Psoas muscle (tissue), 8 donors: ENCODE measurements at places on chromosomes 5 and 9. TPM values are rescaled to one million over a fixed set of nuclear protein-coding genes. Genes with fewer than 3 reads are reported as not detected.
A peak's percentile ranks its signal among the peaks of the same experiment; 100 is the strongest.

GRCh38 chr9:26220367-26220766 is 542.1 kb upstream of the TUSC1 start:
- H3K4me1 ChIP-seq, result no peaks in the 10 kb centered on the region
- no peaks in the 10 kb centered on the region for H3K36me3 ChIP-seq
- H3K27ac ChIP-seq, result no peak overlapping the region
- DNase-seq, result no peak
- H3K27me3 ChIP-seq, result no peaks in the 10 kb centered on the region

DNA sequence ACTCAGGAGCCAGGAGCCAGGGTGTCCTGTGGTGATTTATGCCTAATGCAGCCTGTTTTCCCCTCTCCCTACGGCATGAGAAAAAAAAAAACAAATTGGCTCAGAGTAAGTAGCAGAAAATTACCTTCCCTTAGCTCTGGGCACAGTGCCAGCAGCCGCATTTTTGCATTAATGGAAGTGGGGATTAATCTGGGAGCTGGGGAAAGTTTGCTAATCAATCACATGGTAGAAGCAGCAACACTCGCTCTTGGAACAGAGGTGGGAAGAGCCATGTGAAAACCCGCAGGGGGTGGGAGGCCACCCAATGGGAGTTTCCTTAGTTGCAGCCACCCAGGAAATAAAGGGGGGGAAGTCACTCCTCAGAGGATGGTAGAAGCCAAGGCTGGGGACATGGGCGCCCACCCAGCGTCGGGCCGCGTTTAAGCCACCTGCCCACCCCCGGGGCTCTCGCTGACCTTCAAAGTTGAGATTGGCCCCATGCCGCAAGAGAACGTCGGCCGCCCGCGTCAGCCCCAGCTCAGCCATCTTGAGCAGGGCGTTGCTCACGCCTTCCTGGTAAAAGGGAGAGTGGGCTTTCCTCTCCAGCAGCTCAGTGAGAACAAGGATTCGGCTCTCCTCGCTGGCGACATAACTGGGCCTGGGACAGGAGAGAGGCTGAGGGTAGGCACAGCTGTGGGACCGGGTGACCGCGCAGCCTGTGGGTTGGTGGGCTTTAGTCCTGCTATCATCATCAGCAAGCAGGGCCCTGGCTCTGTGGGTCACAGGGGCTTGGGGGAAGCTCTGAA is 1.7 kb downstream of the ASB6 start:
- DNase-seq, result no peak
- H3K4me3 ChIP-seq, result peak overlapping the region; percentile 97
- H3K27ac ChIP-seq, result no peak overlapping the region
- peaks cover 17% of the 10 kb centered on the region for H3K4me1 ChIP-seq
- peaks cover 8% of the 10 kb centered on the region for H3K36me3 ChIP-seq

GRCh38 chr5:124920909-124921666 is 174.6 kb upstream of the ZNF608 start:
- H3K4me3 ChIP-seq, result no peak overlapping the region
- no peak overlapping the region for H3K27ac ChIP-seq
- H3K4me1 ChIP-seq, result peaks cover 14% of the 10 kb centered on the region
- DNase-seq, result no peak
- H3K27me3 ChIP-seq, result no peaks in the 10 kb centered on the region

GRCh38 chr5:159456261-159456660 is 126.0 kb upstream of the IL12B start:
- H3K27me3 ChIP-seq, result no peaks in the 10 kb centered on the region
- H3K27ac ChIP-seq, result no peak overlapping the region
- no peak overlapping the region for H3K4me3 ChIP-seq
- DNase-seq, result no peak
- H3K4me1 ChIP-seq, result no peaks in the 10 kb centered on the region

- no peaks in the 10 kb centered on the region for H3K27me3 ChIP-seq
- no peak overlapping the region for H3K27ac ChIP-seq
Observed at GRCh38 chr5:151499501-151500035, 52.2 kb downstream of the SLC36A1 start.

GRCh38 chr9:20603524-20604268 is 18.6 kb downstream of the MLLT3 start:
- peak overlapping the region; percentile 33 for H3K27ac ChIP-seq
- DNase-seq, result no peak
- peak overlapping the region; percentile 58 for H3K4me3 ChIP-seq
- no peaks in the 10 kb centered on the region for H3K36me3 ChIP-seq
- peaks cover 45% of the 10 kb centered on the region for H3K4me1 ChIP-seq
- H3K27me3 ChIP-seq, result no peaks in the 10 kb centered on the region

- no peaks in the 10 kb centered on the region for H3K36me3 ChIP-seq
- H3K27me3 ChIP-seq, result no peaks in the 10 kb centered on the region
- H3K4me1 ChIP-seq, result no peaks in the 10 kb centered on the region
- H3K27ac ChIP-seq, result no peak overlapping the region
- DNase-seq, result no peak
- no peak overlapping the region for H3K4me3 ChIP-seq
Observed at GRCh38 chr5:53322257-53322656, 158.2 kb upstream of the FST start.

GRCh38 chr5:63700241-63700640 is 262.0 kb downstream of the HTR1A start:
- no peaks in the 10 kb centered on the region for H3K27me3 ChIP-seq
- no peaks in the 10 kb centered on the region for H3K36me3 ChIP-seq
- H3K27ac ChIP-seq, result no peak overlapping the region
- no peak for DNase-seq
- H3K4me3 ChIP-seq, result no peak overlapping the region

GRCh38 chr5:156598964-156599363 is 251.1 kb upstream of the PPP1R2B start:
- DNase-seq, result no peak
- H3K4me1 ChIP-seq, result peaks cover 17% of the 10 kb centered on the region
- H3K36me3 ChIP-seq, result no peaks in the 10 kb centered on the region
- no peak overlapping the region for H3K4me3 ChIP-seq
- no peaks in the 10 kb centered on the region for H3K27me3 ChIP-seq

GRCh38 chr9:98532574-98532973 is 176.2 kb downstream of the GABBR2 start:
- no peak overlapping the region for H3K4me3 ChIP-seq
- DNase-seq, result no peak
- H3K27me3 ChIP-seq, result no peaks in the 10 kb centered on the region
- H3K27ac ChIP-seq, result no peak overlapping the region

GRCh38 chr5:77876316-77876715 is 100.2 kb upstream of the TBCA start:
- H3K27ac ChIP-seq, result no peak overlapping the region
- no peaks in the 10 kb centered on the region for H3K27me3 ChIP-seq
- H3K4me1 ChIP-seq, result no peaks in the 10 kb centered on the region
- no peak overlapping the region for H3K4me3 ChIP-seq
- no peaks in the 10 kb centered on the region for H3K36me3 ChIP-seq
- no peak for DNase-seq

DNA sequence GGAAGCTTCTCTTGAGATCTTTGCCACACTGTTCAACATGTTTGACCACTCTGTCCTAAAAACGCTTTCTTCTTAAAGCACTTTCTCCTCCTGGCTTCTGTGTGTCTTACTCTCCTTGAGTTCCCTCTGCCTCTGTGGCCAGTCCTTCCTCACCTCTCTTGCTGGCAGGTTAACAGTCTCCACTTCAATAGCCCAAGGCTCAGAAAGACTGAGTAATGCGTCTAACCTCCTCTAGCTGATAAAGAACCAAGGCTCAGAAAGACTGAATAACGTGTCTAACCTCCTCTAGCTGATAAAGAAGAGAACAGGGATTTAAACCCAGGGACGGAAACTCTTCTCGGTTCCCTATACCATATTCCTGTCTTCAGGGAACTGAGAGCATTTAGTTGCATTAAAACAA is 205.2 kb downstream of the AOPEP start:
- peaks cover 3% of the 10 kb centered on the region for H3K4me1 ChIP-seq
- no peaks in the 10 kb centered on the region for H3K36me3 ChIP-seq
- H3K27me3 ChIP-seq, result no peaks in the 10 kb centered on the region
- peak overlapping the region; percentile 30 for H3K27ac ChIP-seq

GRCh38 chr5:88984040-88984439 is 101.1 kb upstream of the MEF2C start:
- DNase-seq, result no peak
- H3K36me3 ChIP-seq, result no peaks in the 10 kb centered on the region

DNA sequence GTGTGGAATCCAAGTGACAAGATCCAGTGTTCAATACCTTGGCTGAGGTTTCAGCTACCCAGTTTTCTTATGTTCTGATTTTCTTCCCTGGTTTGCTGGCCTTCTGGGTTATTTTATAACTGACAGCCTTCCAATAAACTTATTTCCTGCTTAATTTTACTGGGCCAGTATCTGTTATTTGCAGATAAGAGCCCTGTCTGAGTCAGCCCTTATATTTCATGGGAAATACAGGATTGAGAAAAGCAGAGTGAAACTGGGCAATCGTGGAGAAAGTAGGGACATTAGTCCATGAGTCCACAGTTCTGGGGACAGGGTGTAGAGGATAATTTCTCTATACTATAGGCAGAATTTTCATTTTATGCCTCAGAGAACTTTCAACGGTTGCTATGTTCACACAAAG is 32.3 kb downstream of the TMEM167A start:
- no peak overlapping the region for H3K4me3 ChIP-seq
- H3K36me3 ChIP-seq, result no peaks in the 10 kb centered on the region
- no peak for DNase-seq
- H3K27me3 ChIP-seq, result no peaks in the 10 kb centered on the region
- H3K4me1 ChIP-seq, result no peaks in the 10 kb centered on the region

- H3K4me1 ChIP-seq, result no peaks in the 10 kb centered on the region
- no peaks in the 10 kb centered on the region for H3K27me3 ChIP-seq
- no peaks in the 10 kb centered on the region for H3K36me3 ChIP-seq
- no peak overlapping the region for H3K4me3 ChIP-seq
Observed at GRCh38 chr9:99167119-99167518, 54.6 kb downstream of the ALG2 start.

Gene PCDHB15
- total RNA-seq, result 2.5 TPM

Gene DNAI1
- total RNA-seq, result not detected
